ENCODE measurements at places on chromosomes 4 and X.

- no peak for DNase-seq
These were observed 48.2 kb downstream of the EVC2 start for GRCh38 chr4:5660185-5660584.

DNA sequence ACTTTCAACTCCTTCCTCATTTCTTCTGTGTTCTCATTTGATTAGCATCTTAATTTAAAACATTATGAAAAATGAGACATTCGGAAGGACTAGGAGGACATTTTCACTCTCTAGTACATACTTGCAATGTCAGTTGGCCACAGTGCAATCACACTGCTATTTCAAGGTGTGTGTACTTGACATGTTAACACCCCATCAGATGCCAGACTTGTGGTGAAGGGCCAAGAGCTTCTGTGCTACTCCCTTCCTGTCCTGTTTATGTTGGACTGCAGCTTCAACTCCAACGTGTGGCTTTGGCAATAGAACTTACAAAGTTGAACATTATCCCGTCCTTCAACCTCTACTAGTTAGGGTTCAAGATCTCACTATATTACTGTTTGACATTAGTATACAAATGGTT, 221.0 kb downstream of the PALLD start:
- DNase-seq = peak; percentile 40

DNA sequence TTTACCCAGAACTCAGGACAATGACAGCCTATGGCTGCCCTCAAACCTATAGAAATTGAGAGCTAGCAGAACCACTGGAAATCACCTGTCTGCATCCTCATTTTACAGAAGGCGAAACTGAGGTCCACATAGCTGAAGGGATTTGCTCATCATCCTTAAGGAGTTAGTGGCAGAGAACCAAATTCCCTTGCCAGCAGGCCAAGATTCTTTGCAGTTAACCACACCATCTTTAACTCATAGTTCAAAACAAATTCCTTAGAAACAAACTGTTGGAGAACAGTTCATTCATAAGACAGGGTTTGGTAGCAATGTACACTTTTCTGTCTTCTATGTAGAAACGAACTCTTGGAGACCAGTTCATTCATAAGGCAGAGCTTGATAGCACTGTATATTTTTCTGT, 37.9 kb upstream of the RAP2C start:
- DNase-seq = no peak

DNA sequence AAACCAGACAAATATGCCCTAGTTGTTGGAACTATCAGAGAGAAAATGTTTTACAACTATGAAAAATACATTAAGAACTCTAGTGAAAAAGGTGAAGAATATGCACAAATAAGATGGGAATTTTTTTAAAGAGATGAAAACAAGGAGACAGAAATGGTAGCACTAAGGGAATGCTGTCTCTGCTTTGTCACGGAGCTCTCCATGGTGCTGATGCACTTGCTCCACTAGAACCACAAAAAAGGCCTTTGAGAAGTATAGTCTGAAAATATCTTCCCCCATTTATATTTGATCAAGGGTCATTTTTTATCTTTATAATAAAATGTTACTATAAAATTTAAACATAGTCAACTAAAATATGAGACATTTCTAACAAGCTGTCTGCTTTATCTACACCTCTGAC, 1655.5 kb upstream of the AGA start:
- DNase-seq = no peak

DNA sequence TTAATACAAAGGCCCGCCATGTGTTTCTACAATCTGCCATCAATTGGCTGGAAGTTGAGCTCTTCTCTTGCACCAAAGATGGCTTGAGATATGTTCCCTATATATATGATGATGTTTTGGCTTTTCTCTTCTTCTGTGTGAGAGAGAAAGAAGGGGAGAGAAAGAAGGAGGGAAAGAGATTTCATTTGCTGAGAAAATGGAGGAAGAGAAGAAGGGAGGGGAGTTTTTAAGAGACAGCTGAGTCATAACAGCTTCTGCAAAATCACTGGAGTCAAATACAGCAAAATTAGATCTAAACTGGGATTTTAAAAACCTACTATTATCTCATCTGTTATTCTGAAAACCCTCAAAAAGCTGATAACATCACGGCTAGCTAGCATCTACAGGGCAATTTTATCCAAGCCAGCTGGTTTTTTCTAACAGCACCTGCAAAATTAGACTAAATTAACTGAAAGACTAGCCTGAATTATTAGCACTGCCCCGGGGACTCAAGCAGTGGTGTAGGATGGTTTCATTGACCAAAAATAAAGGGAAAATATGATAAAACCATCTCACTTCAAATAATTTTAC, 647.6 kb upstream of the ACTRT1 start:
- DNase-seq = no peak

Measured in femur (tissue), 1 donor.